Left hindlimb (tissue), 1 donor: ENCODE measurements at places on chromosomes 2 and 18.
A peak's percentile ranks its signal among the peaks of the same experiment; 100 is the strongest.

DNA sequence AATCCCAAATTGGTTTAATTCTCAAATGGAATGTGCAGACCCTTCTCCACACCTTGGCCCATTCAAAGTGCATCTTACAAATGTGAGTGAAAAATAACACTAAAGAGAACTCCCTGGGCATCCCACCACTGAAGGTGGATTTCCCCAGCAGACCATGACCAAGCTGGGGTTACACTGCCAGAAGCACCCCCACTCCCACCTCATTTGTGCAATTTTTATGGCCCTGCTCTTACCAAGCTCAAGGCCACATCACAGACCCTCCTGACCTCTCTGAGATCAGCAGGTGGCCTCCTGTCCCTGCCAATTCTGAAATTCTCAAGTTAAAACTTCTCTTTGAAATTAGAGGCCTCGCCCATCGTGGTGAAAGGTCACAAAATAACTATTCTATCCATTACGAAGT is 21.6 kb downstream of the SIGLEC15 start:
- no peak for DNase-seq

DNA sequence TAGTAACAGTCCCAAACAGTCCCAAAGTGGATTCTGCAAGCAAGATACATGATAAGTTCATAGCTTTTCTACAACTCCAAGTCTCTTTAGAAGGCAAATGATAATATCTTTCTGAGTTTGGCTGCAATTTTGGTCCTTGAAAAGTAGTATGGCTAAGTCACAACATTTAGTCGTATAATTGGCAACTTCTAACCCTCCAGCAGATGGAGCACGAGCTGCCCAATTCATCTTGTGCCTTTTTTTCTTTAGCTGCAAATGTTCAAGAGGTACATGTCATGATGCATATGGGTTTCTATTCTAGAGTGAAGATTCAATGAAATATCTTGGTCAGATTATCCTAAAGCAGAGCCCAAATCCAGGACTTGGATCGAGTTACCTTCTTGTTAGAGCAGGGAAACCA is 127.0 kb upstream of the KLHL14 start:
- no peak for DNase-seq

GRCh38 chr2:143645921-143646645 is 516.9 kb downstream of the ARHGAP15 start:
- DNase-seq, result no peak

DNA sequence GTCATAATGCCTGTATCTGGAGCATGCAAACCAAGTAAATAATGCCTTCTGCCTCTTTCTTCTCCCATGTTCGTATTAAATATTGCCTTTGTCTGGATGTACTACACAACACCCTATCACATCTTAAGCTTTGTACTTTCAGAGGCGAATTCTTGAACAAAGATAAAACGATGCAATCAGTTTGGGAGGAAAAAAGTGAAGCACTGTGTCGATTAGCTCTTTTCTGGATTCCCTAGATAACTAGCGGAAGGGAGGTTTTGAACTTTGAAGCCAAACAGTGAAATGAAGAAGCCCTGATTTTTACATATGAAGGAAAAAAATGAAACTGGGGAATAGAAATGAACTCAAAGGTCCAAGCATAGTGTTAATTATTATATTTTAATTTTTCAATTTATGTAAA is 44.7 kb downstream of the CAVIN2 start:
- DNase-seq, result no peak

GRCh38 chr2:99444222-99444621 is 45.6 kb downstream of the REV1 start:
- DNase-seq, result no peak

- DNase-seq, result no peak
These were observed 118.1 kb upstream of the CXCR4 start for GRCh38 chr2:136236019-136236418.

GRCh38 chr2:31334311-31335026 is 80.1 kb downstream of the XDH start:
- no peak for DNase-seq

- no peak for DNase-seq
These were observed 67.2 kb downstream of the SPRED2 start for GRCh38 chr2:65364986-65365733.

DNA sequence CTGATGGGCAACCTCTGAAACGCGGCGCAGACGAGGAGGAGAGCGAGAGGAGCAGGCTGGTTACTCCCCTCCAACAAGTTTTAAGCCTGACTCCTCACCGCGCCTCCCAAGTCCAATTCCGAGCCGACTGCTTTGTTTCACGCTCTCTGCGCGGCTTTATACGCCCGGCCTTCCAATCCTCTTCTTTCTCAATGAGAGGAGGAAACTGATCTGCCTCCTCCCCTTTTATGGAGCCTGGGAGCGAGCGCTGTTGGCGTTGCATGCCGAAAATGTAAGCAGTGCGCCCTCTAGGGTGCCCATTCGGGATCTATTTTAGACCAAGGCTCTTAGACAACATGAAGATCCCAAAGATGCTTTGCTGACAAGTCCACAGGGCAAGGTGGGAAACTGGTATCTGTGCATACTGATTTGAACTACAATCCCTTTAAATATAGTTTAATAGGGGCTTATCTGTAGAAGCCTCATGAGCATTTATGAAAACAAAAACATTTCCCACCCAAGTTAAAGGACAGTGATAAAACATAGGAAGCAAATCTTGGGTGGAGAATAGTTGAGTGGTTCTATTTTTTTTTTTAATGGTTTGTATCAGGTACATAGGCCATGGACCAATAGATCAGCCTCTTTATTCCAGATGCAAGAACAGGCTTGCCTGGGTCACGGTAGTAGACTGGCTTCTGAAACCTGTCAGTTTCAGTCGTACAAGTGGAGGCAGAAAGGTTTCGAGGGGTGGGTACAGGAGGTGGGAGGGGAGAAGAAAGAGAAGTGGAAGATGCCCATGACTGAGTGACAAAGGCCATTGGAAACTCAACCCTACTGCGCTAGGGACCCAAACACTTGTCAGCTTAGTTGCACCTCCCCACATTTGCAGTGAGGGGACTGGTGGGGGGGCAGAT is at the start of gene RND3:
TSS of gene RND3 (minus strand) at position 131 of the 893 bp plus-strand sequence. CDS start 250 bp downstream, outside the sequence.
- DNase-seq, result peak; percentile 97

DNA sequence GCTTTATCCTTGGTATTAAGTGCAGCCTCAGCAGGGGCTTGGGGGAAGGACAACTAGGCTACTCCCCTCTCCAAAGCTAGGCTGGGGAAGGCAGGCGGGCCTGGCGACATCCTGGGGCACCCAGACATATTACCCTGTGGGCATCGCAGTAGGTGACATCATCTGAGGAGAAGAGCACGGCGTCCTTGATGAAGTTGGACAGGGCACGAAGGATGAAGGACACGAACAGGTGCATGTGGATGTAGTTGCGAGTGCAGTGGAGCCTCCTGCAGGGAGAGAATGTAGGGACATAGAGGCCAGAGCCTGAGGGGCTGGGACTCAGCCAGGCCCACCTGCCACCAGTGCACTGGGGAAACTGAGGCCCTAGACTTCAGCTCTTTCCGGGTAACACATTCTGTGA is 32.3 kb downstream of the TMEM37 start:
- no peak for DNase-seq

GRCh38 chr2:26658691-26659346 is 17.7 kb upstream of the CIB4 start:
- no peak for DNase-seq
